Body of pancreas (tissue), 4 donors: ENCODE measurements at places on chromosomes 6 and 20. TPM values are rescaled to one million over a fixed set of nuclear protein-coding genes. Genes with fewer than 3 reads are reported as not detected.

Gene FERMT1
- 3.0 TPM for total RNA-seq

DNA sequence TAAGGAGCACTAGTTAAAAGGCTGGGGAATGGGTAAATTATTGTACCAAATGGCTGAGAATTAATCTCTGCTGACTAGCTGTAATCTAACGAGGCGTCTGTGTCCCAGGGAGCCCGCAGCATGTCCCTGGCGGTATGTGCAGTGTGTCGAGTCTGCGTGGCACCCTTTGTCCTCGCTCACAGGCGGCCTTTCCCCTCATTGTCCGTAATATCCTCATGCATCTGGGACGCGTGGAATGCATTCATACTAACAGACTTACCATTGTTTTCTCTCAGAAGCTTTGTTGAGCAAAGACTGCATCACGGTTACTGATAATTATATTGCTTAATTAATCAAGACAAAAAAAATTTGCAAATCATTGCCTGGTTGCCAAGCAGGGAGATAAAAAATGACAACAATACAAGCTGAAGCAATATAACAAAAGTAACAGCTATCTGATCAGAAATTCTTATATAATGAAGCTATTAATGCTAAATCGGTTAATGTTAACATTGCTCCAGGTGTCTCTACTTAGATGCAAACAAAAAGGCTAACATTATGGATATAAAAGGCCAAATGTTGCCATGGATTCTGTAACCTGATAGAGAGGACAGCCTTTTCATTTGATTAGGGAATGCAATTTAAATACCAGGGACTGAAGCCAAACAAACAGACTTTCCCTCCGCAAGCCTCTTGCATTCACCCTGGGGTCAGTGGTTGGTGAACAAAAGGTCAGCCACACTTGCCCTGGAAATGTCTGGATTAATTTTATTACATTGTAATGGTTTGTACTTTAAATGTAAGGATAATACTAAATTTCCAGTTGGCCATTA is 124.8 kb downstream of the INSM1 start:
- DNase-seq = peak; percentile 60

DNA sequence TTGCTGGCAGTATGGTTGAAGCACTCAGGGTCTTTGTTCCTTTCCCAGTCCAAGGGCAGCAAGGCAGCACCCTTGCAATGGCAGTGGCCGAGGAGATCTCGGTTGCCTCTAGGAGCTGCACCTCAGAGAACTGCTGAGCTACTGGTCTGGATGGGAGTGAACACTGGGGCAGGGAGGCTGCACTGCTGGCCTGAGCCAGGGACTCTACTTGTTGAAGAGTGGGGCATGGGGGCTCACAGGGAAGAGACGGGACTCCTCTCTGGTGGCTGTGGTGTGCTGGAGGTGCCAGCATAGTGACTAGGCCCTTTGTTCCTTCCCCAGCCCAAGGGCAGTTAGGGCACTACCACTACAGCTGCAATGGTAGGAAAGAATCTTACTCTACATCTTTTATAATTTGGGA is 203.0 kb downstream of the ZDHHC14 start:
- DNase-seq = no peak

DNA sequence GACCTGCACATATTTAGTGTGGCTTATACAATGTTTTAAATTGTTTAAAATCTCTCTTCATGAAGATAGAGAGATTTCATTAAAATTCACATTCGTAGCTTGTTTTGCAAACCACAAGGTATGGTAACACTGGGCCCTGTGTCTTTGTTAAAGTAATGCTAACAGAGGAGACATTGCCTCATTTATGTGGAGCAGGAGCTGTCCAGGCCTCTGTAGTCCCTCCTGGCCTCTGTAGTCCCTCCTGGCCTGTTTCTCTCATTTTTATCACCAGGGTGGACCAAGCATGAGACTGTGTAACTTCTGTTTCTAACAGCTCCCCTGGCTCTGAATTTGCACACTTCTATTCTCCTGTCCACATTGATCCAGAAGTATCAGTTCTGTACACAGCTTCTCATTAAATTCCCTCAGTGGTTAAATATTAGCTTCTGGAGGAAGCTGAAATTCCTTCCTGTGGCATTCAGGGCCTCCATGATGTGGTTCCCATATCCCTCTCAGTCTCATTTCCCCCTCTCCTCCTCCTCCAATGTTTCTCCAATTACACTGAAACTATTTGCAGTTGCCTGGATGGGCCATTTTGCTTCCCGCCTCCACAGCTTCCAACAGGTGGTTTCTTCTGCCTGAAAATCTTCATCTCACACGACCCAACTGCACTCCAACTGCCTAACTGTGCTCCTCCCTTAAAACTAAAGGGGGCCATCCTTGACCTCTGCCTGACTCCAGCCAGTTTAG is 340.4 kb downstream of the SYNE1 start:
- DNase-seq = no peak

Gene TOX2
- 1.8 TPM for total RNA-seq

DNA sequence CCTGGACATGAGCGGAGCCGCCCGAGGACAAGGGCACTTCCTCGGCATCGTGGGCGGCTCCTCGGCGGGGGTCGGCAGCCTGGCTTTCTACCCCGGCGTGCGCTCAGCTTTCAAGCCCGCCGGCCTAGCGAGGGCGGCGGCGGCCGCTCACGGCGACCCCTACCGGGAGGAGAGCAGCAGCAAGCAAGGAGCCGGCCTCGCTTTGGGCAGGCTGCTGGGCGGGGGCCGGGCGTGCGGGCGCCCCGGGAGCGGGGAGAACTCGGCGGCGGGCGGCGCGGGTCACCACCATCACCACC is 6.7 kb downstream of the PRDM13 start:
- no peak for DNase-seq

GRCh38 chr6:26333476-26334297 is 31.3 kb upstream of the BTN3A2 start:
- DNase-seq = no peak

- DNase-seq = no peak
Observed at GRCh38 chr6:146526192-146526591, 17.4 kb upstream of the RAB32 start.

GRCh38 chr20:24979036-24979960 is 13.3 kb downstream of the APMAP start:
- no peak for DNase-seq

DNA sequence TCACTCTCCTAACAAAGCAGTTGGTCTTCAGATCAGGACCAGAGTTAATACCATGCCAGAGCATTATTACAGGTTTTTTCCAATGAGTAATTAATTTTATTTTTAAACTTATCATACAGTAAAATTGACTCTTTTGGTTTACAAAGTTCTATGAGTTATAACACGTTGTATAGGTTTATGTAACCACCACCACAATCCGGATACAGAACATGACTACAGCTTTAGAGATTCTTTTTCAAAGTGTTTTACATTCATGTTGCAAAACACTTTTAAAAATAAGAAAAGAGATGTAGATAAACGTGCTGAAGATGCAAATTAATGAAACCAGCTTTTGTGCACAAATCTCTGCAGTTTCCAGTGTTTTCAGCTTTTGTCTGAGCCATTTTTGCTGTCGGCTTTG is 1.5 kb upstream of the TPBG start:
- DNase-seq = no peak

DNA sequence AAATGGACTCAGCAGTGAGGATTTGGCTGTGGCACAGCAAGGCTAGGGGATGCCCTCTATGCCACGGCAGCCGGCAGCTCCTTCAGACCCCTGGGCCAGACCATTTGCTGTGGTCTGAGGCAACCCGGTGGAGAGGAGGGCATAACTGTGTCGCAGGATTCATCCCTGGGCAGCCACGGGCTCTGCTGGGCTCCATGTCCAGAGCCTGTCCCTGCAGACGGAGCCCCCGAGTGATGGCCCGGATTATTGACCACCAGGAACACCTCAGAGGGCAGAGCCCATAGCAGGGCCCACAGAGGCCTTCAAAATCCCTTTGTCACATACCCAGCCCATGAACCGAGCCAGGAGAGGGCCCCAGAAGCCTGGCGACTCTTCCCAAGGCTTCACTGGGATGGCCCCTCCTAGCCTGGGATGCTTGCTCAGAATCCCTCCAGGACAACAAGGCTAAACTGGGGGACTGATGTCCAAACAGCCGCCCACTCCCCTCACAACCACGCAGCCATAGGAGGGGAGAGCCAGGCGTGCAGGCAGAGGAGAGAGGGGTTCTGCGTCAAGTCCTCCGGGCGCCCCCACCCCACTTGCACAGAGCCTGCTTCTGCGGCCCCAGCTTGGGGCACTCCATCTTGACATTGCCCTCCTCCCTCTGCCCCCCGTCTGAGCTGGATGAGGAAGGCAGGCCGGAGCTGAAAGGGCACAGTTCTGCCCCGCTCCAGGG is 68.2 kb upstream of the AFDN start:
- DNase-seq = no peak

- DNase-seq = no peak
Observed at GRCh38 chr6:153949616-153950015, 89.4 kb upstream of the OPRM1 start.

GRCh38 chr6:122116835-122117627 is 282.4 kb upstream of the HSF2 start:
- peak; percentile 38 for DNase-seq

- no peak for DNase-seq
Observed at GRCh38 chr6:121076119-121076518, 258.2 kb downstream of the TBC1D32 start.

Gene HACE1
- total RNA-seq = 16.6 TPM

GRCh38 chr6:20402342-20403069 is 827 bp downstream of the E2F3 start:
- DNase-seq = peak; percentile 25

DNA sequence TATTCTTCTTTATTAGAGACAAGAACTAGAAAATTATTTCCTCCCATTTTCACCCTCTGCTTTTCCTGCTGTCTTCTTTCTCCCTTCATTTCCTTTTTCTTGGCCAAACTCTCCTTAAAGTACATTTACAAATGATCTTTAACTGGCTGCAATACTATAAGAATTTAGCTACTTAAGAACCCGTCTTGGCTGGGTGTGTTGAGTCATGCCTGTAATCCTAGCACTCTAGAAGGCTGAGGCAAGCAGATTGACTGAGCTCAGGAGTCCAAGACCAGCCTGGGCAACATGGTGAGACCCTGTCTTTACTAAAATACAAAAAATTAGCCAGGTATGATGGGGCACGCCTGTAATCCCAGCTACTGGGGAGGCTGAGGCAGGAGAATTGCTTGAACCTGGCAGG is 39.3 kb upstream of the SRPK1 start:
- no peak for DNase-seq

DNA sequence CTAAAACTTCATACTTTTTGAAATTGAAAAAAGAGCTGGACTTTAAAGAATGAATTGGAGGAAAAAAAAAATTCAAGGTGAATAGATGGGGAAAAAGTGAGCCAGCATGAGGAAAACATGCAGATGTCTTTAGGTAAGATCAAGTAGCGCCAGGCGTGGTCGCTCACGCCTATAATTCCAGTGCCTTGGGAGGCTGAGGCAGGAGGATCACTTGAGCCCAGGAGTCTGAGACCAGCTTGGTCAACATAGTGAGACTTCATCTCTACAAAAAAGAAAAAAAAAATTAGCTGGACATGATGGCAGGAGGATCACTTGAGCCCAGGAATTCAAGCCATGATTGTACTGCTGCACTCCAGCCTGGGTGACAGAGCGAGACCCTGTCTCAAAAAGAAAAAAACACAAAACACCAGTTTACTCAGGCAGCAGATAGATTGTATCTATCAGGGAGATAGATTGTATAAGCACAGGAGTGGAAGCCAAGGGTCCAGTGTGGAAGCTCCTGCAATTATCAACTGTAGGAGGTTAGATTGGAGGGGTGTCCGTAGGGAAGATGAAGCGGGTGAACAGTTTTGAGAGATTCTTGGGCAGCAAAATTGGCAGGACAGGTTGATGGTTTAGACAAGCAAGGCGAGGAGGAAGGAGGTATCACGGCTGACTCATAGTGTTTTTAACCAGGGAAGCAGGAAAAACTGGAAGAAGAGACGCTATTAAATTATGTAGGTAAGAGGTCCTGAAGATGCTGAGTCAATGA is 97.6 kb upstream of the ZNF217 start:
- DNase-seq = no peak

Gene BACH2
- 2.1 TPM for total RNA-seq

GRCh38 chr6:79461205-79461604 is 76.0 kb downstream of the LCA5 start:
- DNase-seq = peak; percentile 52

DNA sequence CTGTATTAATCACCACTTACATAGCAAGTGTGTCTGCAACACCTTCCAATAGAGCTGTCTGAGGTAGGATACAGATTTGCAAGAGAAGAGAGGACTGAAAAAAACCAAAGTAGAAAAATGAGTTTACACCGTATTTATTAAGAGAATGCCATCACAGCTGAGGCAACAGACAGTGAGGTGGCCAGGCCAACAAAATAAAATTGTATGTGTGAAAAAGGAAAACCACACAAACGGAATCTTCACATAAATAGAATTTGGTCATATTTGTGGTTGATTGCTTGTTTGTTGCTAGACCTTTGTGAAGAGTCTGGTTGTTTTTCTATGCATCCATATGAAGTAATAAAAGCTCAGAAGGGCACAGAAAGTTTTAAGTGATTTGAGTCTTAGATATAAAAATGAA is 157.8 kb upstream of the TSHZ2 start:
- no peak for DNase-seq

DNA sequence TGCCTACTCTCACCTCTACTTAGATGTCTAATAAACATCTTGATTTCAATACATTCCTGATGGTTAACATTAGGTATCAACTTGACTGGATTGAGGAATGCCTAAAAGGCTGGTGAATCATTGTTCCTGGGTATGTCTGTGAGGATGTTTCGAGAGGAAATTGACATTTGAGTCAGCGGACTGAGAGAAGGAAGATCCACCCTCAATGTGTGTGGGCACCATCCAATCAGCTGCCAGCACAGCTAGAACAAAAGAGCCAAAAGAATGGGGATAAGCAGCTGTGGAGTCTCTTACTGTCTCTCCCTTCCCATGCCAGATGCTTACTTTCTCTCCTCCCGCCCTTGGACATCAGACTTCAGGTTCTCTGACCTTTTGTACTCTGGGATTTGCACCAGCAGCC is 128.6 kb upstream of the HS3ST5 start:
- DNase-seq = no peak

DNA sequence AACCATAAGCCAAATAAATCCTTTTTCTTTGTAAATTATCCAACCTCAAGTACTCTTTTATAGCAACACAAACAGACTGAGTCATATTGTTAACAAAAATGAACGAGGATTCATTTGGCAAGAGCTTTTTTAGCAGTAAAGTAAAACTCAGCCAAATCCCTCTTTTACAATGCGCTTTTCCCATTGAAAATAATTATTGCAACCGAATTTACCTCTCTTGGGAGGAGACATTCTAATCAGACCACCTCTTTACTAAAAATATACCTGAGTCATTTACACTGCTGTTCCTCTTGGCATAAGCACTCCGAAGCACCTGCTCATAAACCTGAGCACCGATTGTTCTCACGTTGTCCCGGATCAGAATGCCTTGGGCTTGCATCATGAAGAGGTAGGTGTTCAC is 57.4 kb downstream of the B4GALT5 start:
- DNase-seq = peak; percentile 75

GRCh38 chr6:73640179-73640750 is 13.5 kb downstream of the SLC17A5 start:
- no peak for DNase-seq
